ENCODE measurements at places on chromosomes 5 and 9. TPM values are rescaled to one million over a fixed set of nuclear protein-coding genes. Genes with fewer than 3 reads are reported as not detected.

Gene ASS1
- total RNA-seq, result 16.8 TPM

Gene TXNDC8
- not detected for total RNA-seq

Gene CAPSL
- not detected for total RNA-seq

Gene DPP7
- total RNA-seq, result 52.8 TPM

Gene DAP
- 55.5 TPM for total RNA-seq

Gene AHRR
- 4.9 TPM for total RNA-seq

Gene RLN1
- not detected for total RNA-seq

Gene MSANTD3
- 71.2 TPM for total RNA-seq
